ENCODE measurements at places on chromosomes 16 and 17. TPM values are rescaled to one million over a fixed set of nuclear protein-coding genes. Genes with fewer than 3 reads are reported as not detected.

DNA sequence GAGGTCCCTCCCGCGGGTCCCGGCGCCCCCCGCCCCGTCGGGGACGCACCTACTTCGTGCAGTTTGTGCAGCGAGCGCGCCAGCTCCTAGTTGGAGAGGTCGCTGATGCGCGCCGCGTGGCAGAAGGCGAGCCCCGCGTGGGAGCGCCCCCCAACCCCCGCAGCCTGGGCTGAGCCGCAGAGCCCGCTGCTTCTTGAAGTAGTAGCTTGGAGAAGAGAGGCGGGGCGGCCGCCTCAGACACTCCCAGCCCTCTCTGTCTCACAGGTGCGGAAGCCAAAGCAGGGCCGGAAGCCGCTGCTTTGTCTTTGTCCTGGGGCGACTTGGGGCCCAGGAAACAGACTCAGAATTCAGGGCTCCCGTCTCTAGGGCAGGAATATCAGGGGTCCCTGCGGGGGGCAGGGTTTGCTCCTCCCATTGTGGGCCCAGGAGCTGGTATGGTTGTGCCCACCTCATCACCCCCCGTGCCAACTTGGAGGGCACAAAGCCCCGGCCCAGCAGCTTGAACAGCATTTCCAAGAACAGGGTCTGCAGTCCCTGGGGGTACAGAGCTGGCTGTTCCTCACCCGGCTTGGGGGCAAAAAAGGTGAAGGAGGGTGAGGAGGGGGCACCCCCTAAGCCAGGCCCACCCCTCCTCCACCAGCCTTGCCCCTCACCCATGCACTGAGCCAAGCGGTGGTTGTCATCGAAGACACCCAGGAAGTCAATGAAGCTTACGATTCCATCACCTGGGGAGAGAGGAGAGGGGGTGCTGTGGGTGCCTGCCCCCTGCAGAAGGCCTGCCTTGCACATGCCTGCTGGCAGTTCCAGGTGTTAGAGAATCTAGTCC, 13.5 kb downstream of the SPATA32 start:
- peak overlapping the region; percentile 49 for H3K4me3 ChIP-seq
- no peaks in the 10 kb centered on the region for H3K27me3 ChIP-seq
- H3K36me3 ChIP-seq = no peaks in the 10 kb centered on the region
- DNase-seq = no peak
- peak overlapping the region; percentile 17 for H3K27ac ChIP-seq

DNA sequence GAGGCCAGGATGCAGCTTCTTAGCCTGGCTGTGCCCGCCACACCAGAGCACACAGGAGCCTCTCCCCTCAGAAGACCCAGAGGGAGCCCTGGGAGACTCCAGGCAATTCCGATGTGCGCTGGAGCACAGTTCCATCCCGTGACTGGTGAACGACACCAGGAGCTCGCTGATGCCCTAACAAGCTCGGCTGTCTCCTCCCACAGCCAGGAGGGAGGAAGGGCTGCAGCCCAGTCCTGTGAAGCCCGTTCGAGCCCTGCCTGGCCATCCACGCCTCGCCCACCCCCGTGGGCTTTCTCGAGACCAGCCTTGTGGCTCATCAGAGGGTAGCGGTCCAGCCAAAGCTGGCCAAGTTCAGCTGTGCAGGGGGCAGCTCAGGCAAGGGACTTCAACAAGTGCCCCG, 21.8 kb upstream of the RASD1 start:
- no peak for DNase-seq
- H3K4me3 ChIP-seq = no peak overlapping the region
- H3K27me3 ChIP-seq = no peaks in the 10 kb centered on the region
- H3K4me1 ChIP-seq = no peaks in the 10 kb centered on the region

DNA sequence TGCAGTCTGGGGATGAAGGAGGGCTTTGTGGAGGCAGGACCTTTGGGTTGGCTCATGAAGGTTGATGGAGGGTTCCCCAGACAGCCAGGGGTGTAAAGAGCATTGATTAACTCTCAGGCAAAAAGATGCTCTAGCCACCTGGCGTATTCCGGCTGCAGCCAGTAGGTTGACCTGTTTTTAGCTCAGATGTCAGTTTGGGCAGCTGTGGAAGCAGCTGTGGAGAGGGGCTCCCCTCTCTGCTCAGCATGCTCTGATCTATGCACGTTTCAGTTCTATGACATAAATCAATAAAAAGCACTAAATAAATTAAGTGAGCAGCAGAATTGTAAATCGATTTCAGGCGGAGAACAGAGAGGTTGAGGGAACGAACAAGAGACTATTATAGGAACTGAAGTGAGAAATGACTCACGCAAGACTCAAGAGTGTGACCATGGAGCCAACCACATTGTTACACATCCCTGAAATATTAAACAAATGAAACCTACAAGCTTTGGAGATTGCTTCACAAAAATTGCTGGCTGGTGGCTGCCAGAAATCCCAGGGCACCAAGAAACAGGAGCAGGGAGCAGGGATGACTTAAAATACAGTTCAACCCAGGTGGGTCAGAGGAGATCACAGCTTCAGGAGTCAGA, 111.9 kb downstream of the GSG1L start:
- H3K36me3 ChIP-seq = no peaks in the 10 kb centered on the region
- H3K4me3 ChIP-seq = no peak overlapping the region
- H3K27ac ChIP-seq = no peak overlapping the region
- H3K27me3 ChIP-seq = no peaks in the 10 kb centered on the region
- no peak for DNase-seq
- H3K4me1 ChIP-seq = no peaks in the 10 kb centered on the region

DNA sequence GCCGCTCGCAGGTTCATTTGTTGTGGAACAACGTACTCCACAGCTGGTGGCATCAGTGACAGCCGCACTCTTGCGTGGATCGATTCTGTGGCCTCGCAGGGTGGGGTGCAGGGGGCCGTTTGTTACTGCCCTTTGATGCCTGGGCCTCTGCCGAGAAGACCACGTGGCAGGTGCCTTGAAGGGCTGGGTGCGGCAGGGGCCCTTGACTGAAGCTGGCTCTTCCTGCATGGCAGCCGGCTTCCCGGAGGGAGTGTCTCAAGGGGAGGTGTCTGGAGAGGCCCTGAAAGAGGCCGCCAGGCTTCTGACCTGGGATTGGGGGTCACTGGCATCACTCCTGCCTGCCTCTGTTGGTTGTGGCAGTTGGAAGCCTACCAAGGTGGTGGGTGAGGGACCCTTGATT, 43.8 kb downstream of the TBCD start:
- peaks cover 10% of the 10 kb centered on the region for H3K36me3 ChIP-seq
- no peak for DNase-seq
- no peaks in the 10 kb centered on the region for H3K4me1 ChIP-seq
- no peaks in the 10 kb centered on the region for H3K27me3 ChIP-seq
- peak overlapping the region; percentile 2 for H3K27ac ChIP-seq

Gene RMI2
- total RNA-seq = not detected

Gene PPY
- total RNA-seq = not detected

DNA sequence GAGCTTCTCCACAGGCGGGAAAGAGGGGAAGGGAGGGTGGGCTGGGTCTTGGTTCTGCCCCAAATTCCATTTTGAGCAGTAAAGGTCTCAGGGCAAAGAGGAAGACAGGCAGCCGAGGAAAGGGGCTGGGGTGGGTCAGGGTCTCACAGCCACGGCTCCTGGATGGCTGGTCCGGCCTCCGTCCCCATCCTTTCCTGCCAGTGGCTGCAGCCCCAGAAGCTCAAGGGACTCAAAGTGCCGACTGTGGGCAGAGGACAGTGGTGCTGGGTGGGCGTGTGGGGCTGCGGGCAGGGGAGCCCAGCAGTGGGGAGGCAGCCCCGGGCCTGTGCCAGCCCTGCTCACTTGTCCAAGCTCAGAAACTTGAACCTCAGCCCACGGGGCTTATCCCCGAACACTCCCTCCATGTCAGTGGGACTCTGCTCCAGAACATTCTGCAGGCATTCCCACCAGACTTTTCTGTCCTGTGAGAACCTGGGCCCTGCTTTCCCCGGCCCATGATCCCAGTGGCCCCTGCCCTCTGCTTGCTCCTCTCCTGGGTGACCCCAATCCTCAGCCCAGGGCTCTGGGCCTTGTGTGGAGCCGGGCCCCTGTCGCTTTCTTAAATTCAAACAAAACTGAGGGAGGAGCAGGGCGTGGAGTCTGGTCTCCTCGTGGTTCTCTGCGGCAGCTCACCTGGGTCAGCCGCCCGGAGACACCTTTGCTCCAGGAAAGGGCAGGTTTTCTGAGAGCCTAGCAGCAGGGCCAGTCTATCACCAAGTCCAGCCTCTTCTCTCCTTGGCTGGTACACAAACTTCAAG, 117.8 kb upstream of the METRNL start:
- peaks cover 4% of the 10 kb centered on the region for H3K4me1 ChIP-seq
- no peak for DNase-seq
- H3K27ac ChIP-seq = no peak overlapping the region
- no peaks in the 10 kb centered on the region for H3K36me3 ChIP-seq
- no peaks in the 10 kb centered on the region for H3K27me3 ChIP-seq
- H3K4me3 ChIP-seq = no peak overlapping the region

Gene CDH1
- 0.20 TPM for total RNA-seq

Gene SLC6A2
- not detected for total RNA-seq

Gene ABCA8
- total RNA-seq = 20.1 TPM

- H3K4me1 ChIP-seq = no peaks in the 10 kb centered on the region
- no peak for DNase-seq
- H3K27ac ChIP-seq = no peak overlapping the region
- no peak overlapping the region for H3K4me3 ChIP-seq
These were observed 32.4 kb upstream of the EFCAB13 start for GRCh38 chr17:47291242-47291873.

GRCh38 chr17:74807441-74807840, 31.3 kb upstream of the NAT9 start:
- DNase-seq = no peak
- no peak overlapping the region for H3K27ac ChIP-seq
- H3K4me3 ChIP-seq = no peak overlapping the region
- no peaks in the 10 kb centered on the region for H3K4me1 ChIP-seq

DNA sequence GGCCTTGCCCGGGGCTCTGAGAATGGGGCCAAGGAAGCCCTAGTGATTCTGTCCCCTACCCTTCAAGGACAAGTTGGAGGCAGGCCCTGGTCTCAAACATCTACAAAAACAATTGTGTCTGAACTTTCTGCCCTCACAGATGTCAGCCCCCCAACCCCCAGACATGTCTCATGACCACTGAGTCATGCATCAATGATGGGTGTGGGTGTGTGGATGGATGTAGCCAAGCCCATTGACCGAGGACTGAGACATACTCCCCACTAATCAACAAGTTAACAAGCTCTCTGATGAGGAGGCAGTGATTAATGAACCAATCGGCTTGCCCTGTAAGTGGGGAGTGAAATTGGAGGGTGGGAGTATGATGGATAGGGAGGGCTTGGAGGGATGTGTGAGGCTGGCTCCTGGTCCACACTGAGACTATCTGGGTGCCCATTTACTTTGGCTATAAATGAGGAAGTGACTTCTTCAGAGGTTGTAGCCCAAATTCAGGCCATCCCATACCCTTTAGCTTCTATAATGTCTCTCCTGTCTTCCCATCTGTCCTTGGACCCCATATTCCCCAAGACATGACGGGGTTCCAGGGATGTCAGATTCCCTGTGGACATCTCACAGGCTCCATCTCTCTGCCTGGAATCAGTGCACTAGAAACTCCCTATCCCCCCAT, 97.1 kb upstream of the TMEM97 start:
- no peaks in the 10 kb centered on the region for H3K4me1 ChIP-seq
- H3K4me3 ChIP-seq = no peak overlapping the region
- no peak overlapping the region for H3K27ac ChIP-seq
- no peak for DNase-seq

- H3K4me1 ChIP-seq = peaks cover 56% of the 10 kb centered on the region
- peak overlapping the region; percentile 99 for H3K27ac ChIP-seq
- H3K36me3 ChIP-seq = peaks cover 10% of the 10 kb centered on the region
- no peaks in the 10 kb centered on the region for H3K27me3 ChIP-seq
These were observed 4.0 kb downstream of the NUPR1 start for GRCh38 chr16:28534542-28535373.

DNA sequence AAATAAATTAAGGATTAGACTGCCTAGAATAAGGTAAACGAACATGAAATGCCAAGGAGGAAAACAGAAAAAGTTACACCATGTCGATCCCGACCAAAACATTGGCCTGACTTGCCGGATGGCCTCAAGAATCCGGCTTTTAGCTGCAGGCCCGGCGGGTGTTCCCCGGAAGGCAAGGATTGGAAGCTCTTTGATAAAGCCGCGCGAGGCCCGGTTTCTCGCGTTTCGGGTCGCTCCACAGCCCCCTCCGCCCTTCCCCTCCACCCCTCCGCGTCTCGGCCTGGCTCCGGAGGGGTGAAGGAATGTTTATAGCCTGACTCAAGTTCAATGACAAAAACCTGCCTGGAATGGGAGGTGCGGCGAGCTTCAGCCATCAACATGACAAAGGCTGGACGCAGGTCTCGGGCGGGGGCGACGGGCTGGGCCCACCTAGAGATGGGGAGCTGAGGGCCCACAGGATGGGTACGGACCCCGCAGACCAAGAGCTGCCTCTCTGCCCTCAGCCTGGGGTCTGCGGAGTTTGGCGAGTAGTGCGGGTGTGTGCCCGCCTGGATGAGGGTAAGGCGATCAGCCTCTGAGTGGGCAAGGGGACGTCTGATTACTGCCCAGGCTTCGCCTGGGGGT, 2.6 kb downstream of the PRAC1 start:
- H3K4me1 ChIP-seq = no peaks in the 10 kb centered on the region
- no peak overlapping the region for H3K27ac ChIP-seq
- H3K27me3 ChIP-seq = peaks cover 99% of the 10 kb centered on the region
- no peaks in the 10 kb centered on the region for H3K36me3 ChIP-seq

DNA sequence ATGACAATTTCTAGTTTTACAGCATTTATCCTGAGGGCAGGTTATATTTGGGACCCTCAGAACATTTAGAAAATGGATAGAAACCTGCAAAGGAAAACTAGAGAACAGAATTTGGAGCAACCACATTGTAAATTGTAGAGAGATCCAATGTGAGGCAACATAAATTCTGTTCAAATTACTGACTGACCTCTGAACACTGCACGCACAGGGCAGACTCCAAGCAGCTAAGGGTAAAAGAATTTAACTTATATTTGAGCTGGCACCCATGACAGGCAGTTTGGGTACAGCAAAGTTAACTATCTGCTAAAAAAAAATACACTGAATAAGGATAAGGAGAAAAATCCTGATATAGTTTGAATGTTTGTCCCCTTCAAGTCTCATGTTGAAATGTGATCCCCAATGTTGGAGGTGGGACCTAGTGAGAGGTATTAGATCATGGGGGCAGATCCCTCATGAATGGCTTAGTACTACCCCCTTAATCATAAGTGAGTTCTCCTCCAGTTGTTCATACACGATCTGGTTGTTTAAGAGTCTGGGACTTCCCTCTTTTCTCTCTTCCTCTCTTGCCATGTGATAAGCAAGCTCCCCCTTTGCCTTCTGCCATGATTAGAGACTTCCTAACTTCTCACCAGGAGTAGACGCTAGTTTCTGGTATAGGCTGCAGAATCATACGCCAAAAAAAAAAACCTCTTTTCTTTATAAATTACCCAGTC, 75.7 kb downstream of the FBXL20 start:
- H3K27me3 ChIP-seq = no peaks in the 10 kb centered on the region
- no peak for DNase-seq
- no peak overlapping the region for H3K27ac ChIP-seq
- no peak overlapping the region for H3K4me3 ChIP-seq

Gene AARSD1
- total RNA-seq = 26.4 TPM

GRCh38 chr16:84943620-84944019, 67.7 kb downstream of the ZDHHC7 start:
- no peaks in the 10 kb centered on the region for H3K36me3 ChIP-seq
- H3K4me3 ChIP-seq = no peak overlapping the region
- no peak for DNase-seq
